ENCODE measurements at places on chromosomes 13 and 19. TPM values are rescaled to one million over a fixed set of nuclear protein-coding genes. Genes with fewer than 3 reads are reported as not detected.

DNA sequence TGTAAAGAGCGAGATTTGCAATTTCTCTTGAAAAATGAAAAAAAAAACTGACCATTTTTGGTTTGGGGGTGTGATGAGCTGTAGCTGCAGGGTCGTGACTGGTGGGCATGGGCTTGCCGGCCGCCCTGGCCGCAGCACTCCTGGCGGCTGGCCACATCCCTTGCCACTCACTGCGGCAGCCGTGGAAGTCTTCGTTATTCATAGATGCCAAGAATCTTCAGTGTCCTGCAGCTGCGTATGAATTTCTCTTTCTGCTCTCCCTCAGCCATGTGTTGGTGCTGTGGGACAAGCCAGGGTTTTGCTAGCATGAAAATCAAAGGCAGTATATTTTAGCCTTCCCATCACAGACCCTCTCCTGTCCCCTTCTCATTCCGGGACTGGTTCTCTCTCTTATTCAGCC, 151.7 kb upstream of the TSHZ3 start:
- DNase-seq: no peak

DNA sequence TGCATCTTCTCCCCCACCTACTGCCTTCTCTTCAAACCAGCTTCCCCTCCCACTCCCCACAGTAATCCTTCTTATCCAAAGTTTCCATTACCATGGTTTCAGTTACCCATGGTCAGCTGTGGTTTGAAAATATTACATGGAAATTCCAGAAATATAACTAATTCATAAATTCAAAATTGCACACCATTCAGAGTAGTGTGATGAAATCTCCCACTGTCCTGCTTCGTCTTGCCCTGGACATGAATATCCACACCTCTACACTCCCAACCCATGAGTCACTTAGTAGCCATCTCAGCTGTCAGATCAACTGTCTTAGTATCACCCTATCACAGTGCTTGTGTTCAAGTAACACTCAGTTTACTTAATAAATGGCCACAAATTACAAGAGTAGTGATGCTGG, 3.8 kb upstream of the KCTD12 start:
- no peak for DNase-seq

- DNase-seq: no peak
Measured at GRCh38 chr19:31715249-31715945, 366.2 kb upstream of the TSHZ3 start.

DNA sequence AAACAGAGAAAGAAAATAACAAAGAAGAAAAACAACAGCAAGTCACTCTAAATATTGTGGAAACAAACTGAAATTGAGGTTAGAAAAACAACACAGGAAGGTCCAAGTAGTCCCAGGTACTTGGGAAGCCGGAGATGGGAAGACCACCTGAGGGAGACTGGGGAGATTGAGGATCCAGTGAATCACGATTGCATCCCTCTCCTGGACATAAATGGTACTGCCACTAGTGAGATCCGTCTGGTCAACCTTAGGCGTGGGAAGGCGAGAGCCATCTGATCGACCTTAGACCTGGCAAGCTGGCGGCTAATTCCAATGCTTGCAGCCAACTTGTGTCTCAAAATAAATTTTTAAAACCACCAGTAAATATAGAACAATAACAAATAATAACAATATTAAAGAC, 81.9 kb downstream of the ZNF726 start:
- DNase-seq: no peak

GRCh38 chr13:25345576-25345975, 26.2 kb upstream of the ATP8A2 start:
- DNase-seq: no peak

GRCh38 chr13:36945078-36945477, 25.0 kb upstream of the SMAD9 start:
- DNase-seq: no peak

DNA sequence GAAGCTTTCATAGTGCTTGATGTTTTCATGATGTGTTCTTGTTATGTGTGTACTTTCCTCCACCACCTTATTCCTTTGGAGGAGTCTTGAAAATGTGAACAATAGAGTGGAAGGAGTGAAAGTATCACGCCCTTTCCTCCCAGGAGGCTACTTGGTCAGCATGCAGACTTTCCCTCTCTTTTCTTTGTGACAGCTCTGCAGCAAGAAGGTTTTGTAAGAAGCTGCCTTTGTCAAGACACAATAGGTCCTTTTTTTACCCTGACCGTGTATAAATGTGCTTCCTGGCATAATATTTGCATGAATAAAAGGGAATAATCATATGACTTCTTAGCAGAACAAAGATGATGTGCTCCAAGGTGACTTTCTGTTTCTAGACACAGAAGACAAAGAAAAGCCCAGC, 882.6 kb upstream of the SLITRK5 start:
- DNase-seq: no peak

DNA sequence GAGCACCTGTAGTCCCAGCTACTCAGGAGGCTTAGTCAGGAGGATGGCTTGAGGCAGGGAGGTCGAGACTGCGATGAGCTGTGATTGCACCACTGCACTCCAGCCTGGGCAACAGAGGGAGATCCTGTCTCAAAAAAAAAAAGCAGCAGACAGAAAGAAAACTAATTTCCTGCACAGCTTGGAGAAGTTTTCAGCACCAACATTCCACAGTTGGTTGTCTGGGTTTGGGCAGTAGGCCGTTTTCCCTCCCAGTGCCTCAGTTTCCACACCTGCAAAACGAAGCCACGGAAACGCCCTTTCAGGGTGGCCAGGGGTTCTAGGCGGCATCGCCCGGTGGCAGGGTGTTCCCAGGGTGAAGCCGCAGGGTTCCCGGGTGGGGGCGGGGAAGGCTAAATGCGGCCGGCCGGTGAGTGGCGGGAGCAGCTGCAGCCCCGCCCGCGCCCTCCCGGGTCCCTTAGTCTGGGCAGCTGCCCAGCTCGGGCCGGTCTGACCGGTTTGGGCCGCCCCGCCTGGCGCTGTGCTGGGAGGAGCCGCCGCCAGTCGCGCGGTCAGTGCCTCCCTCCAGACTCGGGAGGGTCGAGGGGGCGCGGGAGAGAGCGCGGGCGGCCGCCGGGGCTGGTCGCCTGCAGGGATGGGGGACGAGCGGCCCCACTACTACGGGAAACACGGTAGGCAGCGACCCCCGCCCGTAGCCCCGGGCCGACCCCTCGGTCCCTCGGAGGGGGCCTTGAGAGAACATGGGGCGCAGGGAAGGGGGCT, at the start of gene SLC44A2:
SLC44A2 (plus strand) TSS at position 551 of the 759 bp plus-strand sequence; CDS start at position 632, 81 bp downstream.
- DNase-seq: peak; percentile 90

DNA sequence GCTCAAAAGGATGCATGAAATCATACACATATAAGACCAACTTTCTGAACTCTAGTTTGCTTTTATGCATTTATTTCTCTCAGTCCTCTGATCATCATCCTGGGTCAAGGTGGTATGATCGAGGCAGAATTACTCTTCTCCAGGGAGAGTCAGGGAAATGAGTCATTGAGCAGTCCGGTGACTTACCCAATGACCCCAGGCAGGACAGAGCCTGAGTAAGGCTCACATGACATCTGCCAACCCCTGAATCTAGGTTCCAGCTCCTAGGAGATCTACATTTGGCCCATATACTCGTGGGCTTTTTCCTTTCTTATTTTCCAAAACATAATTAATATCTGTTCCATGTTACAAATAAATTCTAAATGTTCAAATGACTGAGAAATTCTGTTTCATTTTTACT, 502.3 kb downstream of the FOXO1 start:
- no peak for DNase-seq

DNA sequence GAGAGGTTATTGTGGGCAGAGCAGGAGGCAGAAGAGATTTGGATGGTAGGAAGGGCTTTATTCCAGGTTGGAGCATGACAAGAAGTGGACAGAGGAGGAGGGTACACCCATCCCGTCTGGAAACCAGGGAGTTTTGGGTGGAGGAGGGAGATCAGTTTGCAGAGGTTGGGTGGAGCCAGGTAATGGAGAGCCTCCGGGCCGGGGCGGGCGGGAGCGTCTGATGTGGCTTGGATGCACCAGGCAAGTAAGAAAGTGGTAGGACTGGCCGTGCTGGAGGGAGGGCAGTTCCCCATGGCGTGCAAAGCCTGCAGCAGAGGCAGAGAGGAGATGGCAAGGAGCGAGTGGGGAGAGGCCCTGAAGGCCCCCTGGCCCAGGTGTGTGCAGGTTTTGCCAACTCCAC, 10.9 kb downstream of the IGFLR1 start:
- no peak for DNase-seq

DNA sequence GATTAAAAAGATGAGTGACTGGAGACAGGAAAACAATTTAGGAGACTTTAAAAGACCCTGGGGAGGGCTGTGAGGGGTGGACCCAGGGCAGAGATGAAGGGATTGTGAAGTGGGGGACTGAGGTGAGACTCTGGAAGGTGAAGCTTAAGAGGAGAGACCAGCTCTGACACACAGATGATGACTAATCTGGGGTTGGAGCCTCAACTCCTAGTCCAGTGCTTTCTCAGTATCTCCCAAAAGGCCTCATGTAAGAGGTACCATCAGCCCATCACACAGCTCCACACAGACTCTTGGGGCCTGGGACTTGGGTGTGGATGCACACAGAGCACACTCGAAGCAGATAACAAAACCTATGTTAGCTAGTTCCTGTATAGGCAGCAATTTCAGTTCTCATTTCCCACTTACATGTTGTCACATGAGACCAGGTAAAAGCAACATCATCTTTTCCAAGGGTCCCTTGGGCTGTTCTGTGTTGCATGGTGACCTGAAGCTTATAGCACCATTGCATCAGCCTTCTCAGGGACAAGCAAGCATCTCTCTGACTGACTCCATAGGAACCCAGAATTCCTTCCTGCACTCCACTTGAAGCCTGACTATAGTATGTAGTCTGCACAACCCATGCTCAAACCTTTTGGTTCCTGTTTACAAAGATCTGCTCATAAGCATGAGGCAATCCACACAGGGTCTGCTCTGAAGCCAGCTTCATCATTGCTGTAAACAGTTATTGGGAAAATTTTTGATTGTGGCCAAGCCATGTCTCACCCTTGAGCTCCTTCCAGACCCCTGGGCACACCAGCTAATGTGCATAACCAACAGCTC, 88.6 kb upstream of the MYCBP2 start:
- DNase-seq: no peak

DNA sequence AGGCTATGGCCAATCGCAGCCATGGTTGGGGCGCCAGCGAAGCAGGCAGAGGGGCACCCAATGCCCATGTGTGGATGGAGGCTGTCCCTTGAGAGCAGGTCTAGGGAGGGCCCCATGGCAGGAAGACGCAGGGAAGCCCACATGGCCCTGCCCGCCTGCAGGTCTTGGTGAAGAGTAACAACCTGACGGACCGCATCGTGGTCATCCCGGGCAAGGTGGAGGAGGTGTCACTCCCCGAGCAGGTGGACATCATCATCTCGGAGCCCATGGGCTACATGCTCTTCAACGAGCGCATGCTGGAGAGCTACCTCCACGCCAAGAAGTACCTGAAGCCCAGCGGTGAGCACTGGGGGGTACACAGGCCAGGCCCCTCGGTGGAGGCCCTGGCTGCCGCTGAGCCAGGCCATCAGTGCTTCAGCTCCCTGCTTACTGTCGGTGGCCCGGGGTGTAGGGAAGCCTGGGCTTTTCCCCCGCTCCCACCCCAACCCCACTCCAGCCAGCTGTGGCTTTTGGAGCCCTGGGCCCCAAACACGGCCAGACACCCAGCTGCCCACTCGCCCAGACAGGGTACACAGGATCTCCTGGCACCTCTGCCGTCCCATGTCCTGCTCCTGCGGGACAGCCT, 14.6 kb downstream of the YIPF2 start:
- no peak for DNase-seq

LGALS14 gene
- total RNA-seq: not detected

IGFL3 gene
- not detected for total RNA-seq

SLC39A3 gene
- total RNA-seq: 34.6 TPM
